Liver (tissue), 10 donors: ENCODE measurements at places on chromosomes 2 and 18. TPM values are rescaled to one million over a fixed set of nuclear protein-coding genes. Genes with fewer than 3 reads are reported as not detected.
A peak's percentile ranks its signal among the peaks of the same experiment; 100 is the strongest.

DNA sequence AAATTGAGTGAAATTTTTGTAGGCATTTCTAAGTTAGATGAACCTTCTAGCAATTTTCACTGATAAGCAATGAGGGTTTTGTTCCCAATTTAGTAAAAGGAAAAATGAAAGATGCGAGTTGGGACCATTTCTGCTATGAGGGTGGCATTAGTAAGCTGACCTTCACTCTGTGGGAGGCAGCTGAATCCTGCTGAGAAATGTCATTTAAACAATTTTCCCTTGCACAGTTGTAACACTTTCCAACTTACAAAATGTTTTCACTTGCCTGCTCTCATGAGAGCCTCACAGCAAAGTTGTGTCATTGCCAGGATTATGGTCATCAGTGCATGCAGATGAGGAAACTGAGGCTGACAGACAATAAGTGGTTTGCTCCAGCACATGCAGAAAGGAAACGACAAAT, 527.7 kb downstream of the TNS1 start:
- no peak for DNase-seq

DNA sequence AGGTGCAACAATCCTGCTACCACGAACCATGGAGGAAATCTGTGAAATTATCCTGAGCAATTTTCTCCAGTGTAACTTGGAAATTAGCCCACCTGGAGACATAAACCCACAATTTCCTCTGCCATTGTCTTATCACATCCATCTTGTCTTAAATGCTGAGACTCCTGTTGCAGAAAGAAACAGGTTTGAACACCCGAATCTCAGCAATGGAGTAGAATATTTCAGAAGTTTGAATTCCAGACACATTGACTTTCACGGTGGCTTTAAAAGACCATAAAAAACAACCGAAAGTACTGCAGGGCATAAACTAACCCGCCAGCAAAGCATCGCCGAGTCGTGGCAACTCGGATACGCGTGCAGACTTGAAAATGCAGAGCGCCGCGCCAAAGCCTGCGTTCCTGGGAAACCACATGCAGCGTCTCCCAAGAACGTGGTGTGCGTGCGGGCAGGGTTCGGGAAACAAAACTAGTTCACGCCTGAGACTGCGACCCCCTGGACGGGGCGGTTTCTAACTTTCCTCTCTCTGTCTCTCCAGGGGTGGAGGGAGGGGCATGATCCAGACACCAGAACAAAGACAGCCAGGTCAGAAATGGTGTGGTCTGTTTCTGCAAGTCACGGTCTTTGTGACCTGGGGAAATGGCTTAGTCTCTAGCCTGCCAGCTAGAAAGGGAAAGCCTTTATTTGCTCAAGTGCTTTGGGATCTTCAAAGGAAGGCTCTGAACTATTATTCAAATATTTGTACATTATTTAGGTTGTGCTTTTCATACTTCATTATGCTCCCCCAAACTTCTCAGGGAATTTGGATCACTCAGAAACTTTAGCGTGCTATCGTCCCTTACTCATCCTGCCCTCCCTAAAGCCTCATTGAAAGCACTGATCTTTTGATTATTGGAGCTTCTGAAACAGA, 26.9 kb upstream of the KCTD1 start:
- no peak for DNase-seq

Gene CARF
- 4.3 TPM for total RNA-seq

GRCh38 chr2:182404975-182405561, 21.8 kb downstream of the PDE1A start:
- DNase-seq: no peak

DNA sequence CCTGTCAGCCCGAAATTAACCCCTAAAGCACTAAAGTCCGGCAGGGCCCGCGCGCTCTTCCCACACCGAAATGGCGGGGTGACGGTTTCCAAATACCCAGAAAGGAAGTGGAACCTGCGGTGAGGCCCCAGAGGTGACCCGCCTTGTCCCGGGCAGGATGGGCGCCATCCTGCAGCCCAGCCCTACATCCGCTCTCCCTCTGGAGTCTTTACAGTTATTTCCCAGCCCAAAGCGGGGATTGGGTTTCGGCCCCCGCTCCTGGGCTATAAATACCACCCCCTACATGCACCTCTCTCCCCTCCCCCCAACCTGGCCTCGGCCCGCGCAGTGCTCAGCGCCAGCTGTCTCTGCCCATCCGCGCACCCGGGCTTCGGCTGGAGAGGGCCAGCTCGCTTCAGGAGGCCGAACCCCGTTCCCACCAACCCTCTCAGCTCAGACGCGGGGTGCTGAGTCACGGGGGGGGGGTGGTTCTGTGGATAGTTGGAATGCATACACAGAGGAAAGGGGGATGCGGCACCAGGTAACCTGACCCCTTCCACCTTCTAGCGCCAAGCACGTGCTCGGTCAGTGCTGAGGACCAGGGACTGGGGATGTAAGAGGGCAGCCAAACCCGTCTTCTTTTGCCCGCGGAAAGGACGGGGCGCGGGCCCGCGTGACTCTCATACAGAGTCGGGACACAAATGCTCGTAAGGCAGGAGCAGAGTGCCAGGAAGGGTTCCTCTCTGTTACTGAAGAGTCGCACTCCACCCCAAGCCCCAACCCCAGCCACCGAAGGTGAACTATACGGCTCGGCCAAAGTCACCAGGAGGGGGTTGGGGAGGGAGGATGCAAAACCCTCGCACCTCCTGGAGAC, at the start of gene TUBA4B:
Gene TUBA4B (plus strand): TSS at position 344 of the 853 bp plus-strand sequence. CDS start 165 bp downstream, at position 509.
- peak; percentile 48 for DNase-seq

DNA sequence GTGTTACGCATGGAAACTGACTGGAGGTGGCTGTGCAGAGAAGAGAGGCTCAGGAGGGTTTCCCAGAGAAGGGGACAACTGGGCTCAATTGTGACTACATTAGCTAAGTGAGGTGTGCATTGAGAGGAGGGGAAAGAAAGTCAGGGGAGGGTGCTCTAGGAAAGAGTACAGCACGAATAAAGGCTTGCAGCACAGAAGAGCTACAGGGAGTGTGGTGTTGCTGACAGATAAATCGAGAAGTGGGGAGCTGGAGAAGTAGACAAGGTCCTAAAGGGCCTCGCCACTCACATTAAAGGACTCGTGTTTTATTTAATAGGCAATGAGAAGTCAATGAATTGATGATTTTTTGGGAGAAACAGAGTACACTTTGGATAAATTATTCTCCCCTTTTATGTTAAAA, 65.7 kb upstream of the CTAGE1 start:
- no peak for DNase-seq

DNA sequence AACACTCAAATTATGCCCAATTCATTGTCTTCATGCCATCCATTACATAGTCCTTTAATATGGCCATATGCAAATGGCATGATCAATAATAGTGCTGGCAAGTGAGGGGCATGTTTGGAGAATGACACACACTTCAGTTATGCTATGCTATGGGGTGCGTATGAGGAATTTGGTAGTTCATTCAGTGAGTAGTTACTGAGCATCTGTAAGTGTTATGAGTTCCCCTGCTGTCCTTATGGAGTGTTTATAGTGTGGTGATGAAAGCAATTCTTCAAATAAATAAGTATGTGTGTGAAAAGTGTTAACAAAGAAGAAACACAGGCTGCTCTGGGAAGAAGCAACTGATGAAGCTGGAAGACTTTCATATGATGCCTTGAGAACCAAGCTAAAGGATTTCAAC, 383.7 kb upstream of the SLC14A2 start:
- DNase-seq: no peak

DNA sequence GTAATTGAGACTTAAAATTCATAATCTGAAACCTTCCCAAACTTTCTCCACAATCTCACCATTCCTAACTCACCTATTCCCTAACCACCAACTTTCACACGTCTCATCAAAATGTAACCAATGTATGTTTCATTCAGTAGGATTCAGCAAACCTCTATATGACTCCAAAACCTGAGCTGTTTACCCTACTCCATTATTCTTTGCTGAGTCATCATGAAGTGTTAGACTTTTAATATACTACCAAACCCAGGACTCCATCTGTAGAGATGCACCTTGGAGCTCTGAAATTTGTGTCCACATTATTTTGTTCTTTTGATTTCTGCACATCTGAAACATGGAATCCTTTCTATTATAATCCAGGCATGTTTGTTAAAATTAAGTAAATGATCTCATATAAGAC, 727.0 kb upstream of the PIK3C3 start:
- no peak for DNase-seq

GRCh38 chr2:71226096-71226964, 573 bp downstream of the PAIP2B start:
- peak; percentile 52 for DNase-seq

Gene MBD2
- total RNA-seq: 11.0 TPM

DNA sequence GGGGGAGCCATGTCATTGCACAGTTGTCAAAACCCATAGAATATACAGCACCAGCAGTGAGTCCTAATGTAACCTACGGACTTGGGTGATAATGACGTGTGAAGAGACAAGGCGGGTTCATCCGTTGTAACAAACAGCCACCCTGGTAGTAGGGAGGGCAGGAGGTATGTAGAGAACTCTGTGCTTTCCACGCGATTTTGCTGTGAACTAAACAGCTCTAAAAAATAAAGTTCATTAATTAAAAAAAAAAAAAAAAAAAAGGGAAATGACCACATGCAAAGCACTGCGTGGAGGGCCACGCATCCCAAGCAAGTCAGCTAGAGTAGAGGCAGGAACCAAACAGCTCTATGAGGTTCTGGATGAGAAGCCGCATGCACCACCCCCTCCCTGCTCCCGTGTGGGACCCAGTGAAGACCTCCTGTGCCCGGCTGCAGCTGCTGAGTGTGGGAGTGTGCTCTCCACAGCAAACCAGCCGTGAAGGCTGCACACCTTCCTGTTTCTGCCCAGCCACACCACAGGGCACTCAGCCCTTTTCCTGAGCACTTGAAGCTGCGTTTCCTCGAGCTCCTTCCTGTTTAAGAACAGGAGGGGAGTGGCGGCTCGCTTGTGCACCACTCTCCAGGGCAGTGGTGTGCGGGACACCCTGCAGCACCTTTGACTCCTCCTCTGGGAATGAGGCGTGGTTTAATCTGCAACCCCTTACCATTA, 65.6 kb downstream of the ODC1 start:
- no peak for DNase-seq

- DNase-seq: no peak
These were observed 316.9 kb upstream of the THSD7B start for GRCh38 chr2:136448432-136448831.

DNA sequence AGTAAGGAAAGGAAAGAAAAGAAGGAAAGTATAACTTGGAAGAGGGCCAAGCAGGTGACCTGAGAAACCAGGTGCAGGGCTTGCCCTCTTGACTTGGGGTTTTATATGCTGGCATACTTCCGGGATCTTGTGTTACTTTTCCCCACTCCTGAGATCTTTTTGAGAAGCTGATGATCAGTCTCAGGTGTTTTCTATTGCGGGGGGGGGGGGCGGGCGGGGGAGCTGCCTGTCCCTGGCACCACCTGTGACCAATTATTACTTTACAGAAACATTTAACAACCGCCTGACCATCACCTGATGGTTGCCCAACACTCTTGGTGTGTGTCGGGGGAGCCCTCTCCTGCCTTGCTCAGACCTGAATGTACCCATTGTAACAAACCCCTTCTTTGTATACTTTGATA, 6.9 kb upstream of the CASP10 start:
- no peak for DNase-seq

Gene SOWAHC
- 8.5 TPM for total RNA-seq

Gene ABHD3
- 48.9 TPM for total RNA-seq

DNA sequence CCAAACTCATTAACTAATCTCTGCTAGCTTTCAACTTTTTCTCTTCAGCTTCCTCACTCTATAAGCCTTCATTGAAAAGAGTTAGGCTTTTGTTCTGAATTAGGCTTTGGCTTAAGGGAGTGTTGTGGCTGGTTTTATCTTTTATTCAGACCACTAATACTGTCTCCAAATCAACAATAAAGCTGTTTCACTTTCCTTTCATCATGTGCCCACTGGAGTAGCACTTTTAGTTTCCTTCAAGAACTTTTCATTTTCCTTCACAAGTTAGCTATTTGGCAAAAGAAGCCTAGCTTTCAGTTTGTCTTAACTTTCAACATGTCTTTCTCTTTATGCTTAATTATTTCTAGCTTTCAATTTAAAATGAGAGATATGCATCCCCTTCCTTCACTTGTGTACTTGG, 271.7 kb upstream of the FSIP2 start:
- no peak for DNase-seq

GRCh38 chr2:71358931-71359671, 27.5 kb downstream of the ZNF638 start:
- no peak for DNase-seq

Gene VWA3B
- total RNA-seq: not detected

Gene CPS1
- 930 TPM for total RNA-seq

Gene KRTCAP3
- 1.8 TPM for total RNA-seq

GRCh38 chr18:11514267-11514666, 95.1 kb upstream of the SLC35G4 start:
- DNase-seq: no peak

Gene ANTXR1
- 1.9 TPM for total RNA-seq

DNA sequence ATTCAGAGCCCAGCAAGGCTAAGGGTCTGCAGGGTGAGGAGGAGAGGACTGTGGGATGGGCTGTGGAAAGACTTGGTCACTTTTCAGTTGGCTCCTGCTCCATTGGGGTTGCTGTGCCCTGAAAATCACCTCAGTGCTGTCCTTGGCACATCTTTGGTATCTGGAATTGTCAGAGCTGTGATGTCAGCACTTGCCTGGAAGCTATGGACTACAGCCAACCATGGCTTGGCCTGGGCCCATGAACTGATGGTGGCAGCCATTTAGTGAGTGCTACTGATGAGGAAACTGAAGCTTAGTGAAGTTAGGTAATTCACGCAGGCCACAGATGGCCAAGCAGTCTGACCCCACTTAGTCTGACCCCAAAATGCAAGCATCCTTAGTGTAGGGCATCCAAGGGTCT, 121.8 kb upstream of the SERPINE2 start:
- DNase-seq: no peak

- DNase-seq: no peak
These were observed 4.3 kb downstream of the PMAIP1 start for GRCh38 chr18:59904011-59904601.

- no peak for DNase-seq
These were observed 427.8 kb downstream of the ZNF521 start for GRCh38 chr18:24924066-24924716.

Gene LIMS1
- 29.5 TPM for total RNA-seq

- DNase-seq: no peak
These were observed 15.8 kb downstream of the PTPN18 start for GRCh38 chr2:130371723-130372054.

Gene OTOS
- total RNA-seq: not detected

GRCh38 chr2:174763780-174764179, 492 bp downstream of the CHRNA1 start:
- DNase-seq: no peak

DNA sequence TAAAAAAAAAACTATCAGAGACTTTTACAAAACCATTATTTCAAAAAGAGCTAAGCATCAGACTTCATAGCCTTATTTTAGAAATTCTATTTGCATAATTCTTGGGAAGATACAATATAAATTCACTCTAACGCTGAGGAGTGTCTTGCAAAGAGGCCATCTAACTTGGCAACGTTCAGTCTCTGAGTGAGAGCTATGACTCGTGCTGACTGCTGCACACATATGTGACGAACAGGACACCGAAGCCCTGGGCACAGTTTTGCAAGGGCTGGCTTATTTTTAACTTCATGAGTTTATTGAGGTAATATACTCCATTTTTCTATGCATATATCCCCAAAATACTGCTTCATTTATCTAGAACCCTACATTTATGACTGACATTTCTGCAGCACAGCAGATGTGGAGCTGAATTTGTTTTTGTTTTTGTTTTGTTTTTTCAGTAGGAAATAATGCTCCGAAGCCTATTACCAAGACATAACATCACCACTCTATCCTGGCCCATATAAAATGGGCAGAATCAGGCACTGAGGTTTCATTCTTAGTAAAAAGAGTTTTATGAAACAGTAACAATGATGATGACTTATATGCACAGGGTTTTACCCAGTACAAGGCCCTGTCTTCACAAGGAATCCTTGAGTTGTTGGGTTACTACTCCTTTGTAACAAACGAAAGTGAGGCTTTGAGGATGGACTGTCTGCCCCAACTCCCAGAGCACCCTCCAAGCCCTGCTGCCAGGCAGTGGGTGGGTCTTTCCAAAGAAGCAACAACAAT, 68.3 kb downstream of the CRACDL start:
- DNase-seq: no peak
